ENCODE measurements at places on chromosomes 7 and 10.

GRCh38 chr7:8387551-8388256, 45.7 kb upstream of the NXPH1 start:
- DNase-seq, result no peak

DNA sequence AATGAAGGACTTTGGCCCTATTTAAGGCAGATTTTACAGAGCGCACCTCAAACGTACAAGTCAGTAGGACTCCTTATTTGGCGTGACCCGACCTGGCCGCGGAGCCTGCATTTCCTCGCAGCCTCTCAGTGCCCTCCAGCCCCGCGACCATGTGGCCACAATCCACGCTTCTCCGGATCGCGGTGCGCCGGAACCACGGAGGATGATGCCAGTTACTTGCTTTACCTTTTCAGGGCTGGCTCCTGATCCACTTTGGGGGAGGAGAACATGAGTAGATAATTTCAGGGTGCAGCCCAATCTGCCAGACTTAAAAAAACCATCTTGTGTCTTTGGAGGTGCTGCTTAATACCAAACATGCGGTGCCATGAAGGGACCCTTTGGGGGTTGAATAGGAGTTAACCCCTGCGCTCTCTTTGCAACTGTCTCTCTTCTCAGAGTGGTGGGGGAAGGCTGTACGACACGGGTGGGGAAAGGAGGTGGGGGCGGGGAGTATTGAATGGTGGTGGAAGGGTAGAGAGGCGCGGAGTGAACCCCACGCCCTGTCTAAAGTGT, 1.5 kb downstream of the FRAT1 start:
- no peak for DNase-seq

DNA sequence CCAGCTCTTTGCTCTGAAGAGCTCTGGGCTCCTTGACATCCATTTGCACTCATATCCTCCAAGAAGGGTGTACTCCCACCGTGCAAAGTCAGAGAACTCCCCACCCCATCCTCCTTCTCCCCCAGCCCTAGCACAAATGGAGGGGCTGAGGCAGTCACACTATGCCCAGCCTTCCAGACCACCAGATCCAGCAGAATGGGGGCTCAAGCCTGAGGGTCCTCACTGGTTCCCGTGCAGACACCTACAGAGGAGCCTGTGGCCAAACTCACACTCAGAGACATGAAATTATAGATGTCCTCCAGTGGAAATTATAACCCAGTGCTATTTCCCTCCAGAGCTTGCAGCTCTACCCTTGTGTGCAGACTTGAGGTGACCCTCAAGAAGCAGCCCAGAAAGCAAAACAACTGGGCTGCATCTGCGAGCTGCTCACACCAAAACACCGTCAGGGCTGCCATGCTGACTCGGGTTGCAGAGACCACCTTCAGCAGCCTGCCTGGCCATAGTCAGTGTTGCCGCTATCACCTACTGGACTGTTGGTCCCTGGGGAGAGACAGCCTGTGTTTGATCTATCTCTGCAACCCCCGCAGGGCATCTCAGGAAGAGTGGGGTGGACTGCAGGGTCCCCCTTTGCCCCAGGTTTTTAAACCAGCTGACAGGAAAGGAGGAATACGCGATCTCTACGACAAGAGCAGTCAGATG, 7.4 kb downstream of the ZNF488 start:
- DNase-seq, result no peak

DNA sequence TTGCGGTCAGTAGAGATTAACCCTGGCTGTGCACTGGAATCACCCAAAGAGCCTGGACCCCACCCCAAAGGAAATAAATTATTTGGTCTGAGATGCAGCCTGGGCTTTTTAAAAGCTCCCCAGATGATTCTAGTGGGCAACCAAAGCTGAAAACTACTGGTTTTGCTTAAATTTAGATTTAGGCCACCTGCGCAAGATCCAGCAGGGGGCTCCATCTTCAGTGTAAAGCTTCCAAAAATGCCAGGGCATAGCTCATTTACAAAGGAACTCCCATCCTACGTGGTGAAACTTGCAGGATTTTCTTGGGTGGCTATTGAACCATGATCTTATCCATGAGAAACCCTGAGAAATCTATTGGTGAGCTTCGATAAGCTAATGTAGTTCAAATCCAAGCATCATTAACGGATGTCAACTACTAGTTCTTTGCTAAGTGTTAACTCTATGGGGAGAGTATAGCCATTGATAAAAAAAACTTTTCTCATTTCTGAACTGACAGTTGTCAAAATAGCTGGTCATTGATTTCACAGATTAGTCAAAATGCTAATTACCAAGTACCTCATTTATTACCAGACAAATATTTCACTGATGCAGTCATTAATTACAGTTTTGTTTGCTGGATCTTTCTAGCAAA, 315.3 kb downstream of the LHFPL3 start:
- DNase-seq, result no peak

DNA sequence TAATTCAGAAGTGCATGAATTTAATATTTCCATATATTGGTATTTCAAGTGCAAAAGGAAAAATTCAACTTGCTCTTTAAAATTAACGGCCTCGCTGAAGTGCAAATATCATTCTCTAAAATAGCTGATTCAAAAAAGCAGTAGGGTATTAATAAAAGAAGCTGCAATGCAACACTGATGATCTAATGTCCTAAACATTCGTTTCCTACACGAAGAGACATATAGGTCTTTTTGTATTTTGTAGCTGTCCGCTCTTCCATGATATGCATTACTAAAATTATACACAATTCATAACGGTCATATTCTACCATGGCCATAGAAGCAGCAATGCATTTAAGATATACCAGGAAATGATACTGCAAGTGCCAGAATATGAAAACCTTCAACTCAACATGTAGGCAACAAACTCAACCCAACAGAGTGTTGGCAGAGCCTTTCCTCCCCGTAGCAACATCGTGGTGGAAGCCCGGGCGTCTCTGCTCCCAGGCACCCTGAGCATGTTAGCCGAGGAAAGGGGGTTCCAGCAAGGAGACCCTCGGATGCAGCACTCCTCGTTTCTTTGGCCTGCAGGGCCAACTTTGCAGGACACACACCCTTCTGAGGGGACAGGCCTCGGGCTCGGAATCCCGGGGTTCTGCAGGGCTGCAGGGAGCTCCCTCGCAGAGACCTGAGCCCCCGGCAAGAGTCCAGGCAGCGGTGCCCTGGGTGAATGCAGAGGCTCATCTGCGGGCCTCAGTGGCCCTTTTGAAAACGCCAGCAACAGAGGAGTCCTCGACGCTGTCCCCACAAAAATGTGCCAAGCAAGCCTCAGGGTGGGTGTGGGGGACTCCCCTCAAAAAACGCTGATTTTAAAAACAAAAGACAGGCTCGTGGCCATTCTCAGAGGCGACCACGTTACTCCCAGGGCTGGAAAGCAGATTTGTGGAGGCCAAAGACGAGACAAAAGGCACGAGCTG, 1.6 kb downstream of the FAM171A1 start:
- DNase-seq, result no peak
